ENCODE measurements at places on chromosomes 16 and 17.

DNA sequence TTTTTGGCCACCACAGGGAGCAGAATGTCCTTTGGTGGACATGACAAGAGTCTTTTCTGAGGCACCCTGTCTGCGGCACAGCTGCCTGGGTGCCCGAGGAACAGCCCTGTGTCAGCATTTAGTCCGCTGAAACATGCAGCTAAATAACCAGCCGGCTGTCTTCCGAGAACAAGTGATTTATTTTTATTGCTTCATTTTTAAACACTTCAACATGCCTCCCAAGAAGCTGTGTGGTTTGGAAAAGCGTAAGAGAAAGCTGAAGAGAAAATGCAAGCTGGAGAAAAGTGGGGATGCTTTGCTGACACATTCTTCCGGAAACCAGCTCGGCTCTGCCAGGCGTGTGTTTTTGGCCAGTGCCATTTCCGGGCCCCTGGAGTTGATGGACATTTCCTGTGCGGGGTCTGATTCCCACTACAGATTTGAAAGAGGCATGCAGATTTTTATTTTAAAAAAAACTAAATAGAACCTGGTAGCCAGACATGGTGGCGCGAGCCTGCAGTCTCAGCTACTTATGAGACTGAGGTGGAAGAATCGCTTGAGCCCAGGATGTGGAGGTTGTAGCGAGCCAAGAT is 94.7 kb downstream of the SEC14L1 start:
- H3K36me3 ChIP-seq: no peaks in the 10 kb centered on the region
- no peak overlapping the region for H3K27ac ChIP-seq
- DNase-seq: peak; percentile 41

DNA sequence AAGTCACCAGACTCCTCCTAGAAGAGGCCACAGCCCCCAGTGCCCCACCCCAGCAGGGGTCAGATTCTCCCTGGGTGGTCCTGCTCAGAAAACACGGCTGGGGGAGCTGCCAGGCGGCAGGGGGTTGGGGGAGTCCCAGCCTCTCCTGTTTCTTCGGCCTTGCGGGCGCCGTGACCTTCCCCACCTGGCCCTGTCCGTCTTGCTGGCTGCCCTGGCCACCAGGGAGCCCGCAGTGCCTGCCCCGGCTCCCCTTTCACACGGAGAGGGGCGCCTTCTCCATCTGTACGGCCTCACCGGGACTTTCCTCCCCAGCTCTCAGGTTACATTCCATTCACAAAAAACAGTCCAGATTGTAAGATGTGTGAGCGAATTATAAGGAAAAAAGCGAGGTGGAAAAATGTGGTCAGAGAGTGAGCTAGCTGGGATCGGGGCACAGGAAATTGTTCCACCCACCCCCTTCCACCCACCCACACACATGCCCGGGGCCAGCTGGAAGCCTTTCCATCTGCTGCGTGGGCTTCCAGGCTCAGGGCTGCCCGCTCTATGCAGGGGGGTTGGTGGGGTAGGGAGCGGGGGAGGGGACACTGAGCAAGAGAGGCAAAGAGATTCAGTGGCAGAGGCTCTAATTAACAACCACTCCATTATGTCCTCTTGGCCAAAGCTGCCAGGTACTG is 14.6 kb upstream of the CIBAR2 start:
- no peak overlapping the region for H3K4me3 ChIP-seq
- no peaks in the 10 kb centered on the region for H3K36me3 ChIP-seq
- no peak for DNase-seq
- peaks cover 13% of the 10 kb centered on the region for H3K4me1 ChIP-seq

DNA sequence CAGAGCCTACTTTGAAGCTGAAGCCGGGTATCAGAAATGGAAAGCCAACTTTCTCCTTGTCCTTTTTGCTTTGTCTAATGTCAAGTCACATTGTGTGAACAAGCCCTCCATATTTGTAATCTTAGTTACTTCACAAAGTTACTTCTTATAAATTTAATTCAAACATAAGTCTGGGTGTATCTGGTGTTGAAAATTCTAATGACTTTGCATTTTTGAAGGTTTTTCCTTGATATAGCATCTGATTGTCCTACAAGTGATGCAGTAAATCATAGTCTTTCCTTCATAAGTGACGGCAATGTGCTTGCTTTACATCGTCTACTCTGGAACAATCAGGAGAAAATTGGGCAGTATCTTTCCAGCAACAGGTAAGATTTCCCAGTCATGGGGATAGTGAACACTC is 36.9 kb downstream of the OMG start:
- no peaks in the 10 kb centered on the region for H3K27me3 ChIP-seq
- no peak overlapping the region for H3K27ac ChIP-seq
- H3K4me3 ChIP-seq: no peak overlapping the region
- peaks cover 2% of the 10 kb centered on the region for H3K4me1 ChIP-seq
- DNase-seq: no peak
- H3K36me3 ChIP-seq: no peaks in the 10 kb centered on the region

DNA sequence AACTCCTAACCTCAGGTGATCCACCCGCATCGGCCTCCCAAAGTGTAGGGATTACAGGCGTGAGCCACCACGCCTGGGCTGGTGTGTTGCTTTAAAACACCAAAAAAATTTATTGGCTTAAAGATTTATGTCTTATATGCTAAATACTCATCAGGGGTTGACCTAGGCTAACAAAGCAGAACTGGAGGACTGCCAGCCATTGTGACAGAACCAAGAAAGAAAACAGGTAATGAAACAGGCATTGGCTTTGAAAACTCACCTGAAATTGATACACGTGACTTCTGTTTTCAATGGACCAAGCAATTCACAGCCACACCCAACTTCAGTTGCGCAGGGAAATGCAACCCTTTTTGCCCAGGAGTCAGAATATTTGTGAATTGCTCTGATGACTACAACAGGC is 4.9 kb upstream of the PHAF1 start:
- no peak overlapping the region for H3K27ac ChIP-seq
- H3K36me3 ChIP-seq: no peaks in the 10 kb centered on the region
- DNase-seq: peak; percentile 16
- H3K27me3 ChIP-seq: no peaks in the 10 kb centered on the region
- peaks cover 7% of the 10 kb centered on the region for H3K4me1 ChIP-seq

- no peak overlapping the region for H3K27ac ChIP-seq
- H3K36me3 ChIP-seq: no peaks in the 10 kb centered on the region
- no peak overlapping the region for H3K4me3 ChIP-seq
These were observed 38.4 kb downstream of the SRCIN1 start for GRCh38 chr17:38567350-38567749.

DNA sequence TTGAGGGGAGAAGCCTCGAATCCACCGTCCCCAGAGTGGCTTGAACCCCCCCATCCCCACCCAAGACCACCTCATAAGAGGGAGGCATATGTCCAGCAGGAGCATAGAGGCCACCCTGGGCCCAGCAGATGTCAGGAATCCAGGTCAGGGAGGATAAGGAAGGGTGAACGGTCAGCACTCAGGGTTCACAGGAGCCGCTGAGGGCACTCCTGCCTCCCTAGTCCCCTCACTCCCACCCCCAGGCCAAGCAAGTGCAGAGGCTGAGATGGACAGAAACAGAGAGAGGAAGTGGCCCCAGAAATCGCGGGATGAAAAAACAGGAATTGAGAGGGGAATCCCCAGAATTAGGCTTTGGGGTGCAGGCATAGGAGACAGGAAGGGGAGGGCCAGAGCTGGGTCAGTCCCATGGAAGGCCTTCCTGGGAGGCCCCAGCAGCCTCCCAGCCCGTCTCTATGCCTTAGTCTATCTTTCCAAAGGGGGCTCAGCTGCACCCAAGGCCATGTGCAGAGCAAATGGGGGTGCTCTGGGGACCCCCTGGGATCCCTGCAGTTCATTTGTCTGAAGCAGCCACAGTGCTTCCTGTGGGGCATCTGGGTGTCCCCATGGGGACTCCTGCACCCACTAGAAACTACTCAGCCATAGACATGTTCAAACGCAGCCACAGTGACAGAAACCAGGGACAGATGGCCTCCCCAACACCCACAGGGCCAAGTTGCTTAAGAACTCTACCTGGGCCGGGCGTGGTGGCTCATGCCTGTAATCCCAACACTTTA is 1.7 kb downstream of the CMTM3 start:
- peaks cover 6% of the 10 kb centered on the region for H3K4me1 ChIP-seq
- peaks cover 11% of the 10 kb centered on the region for H3K27me3 ChIP-seq
- peak overlapping the region; percentile 46 for H3K4me3 ChIP-seq

DNA sequence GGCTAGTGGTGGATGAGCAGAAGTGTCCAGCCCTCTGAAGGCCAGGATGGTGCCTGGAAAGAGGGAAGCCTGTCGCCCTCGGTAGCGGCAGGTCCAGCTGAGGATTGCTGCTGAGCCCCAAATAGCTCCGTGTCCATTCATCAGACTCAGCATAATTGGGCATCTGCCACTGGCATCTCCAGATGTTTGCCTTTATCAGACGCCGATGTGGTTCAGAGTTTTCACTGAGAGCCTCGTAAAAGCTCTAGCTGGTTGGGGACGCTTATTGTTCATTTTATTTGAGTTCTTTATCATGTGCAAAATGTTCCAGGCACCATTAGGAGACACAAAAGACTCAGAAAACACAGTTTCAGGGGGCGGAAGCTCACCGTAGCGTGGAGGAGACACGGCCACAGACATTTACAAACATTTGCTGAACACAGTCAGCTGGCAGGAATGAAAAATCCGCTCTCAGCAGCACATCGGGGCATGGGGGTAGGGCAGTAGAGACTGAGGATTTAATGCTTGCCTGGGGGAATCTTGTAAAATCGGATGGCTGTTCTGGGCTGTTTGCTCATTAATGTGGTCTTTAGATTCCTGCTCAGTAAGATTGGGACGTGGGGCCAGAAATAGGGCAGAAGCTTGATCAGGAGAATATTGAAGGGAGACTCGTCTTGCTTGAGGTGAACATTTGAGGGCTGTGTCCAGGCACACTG is 41.7 kb downstream of the SMPD3 start:
- no peak overlapping the region for H3K4me3 ChIP-seq
- H3K4me1 ChIP-seq: no peaks in the 10 kb centered on the region

GRCh38 chr16:12617401-12617819 is 186.3 kb downstream of the CPPED1 start:
- H3K4me3 ChIP-seq: no peak overlapping the region
- H3K4me1 ChIP-seq: peaks cover 10% of the 10 kb centered on the region
- H3K36me3 ChIP-seq: no peaks in the 10 kb centered on the region
- H3K27me3 ChIP-seq: no peaks in the 10 kb centered on the region
- no peak for DNase-seq

GRCh38 chr16:85871756-85872155 is 27.2 kb upstream of the IRF8 start:
- H3K36me3 ChIP-seq: no peaks in the 10 kb centered on the region
- no peak overlapping the region for H3K4me3 ChIP-seq
- H3K27me3 ChIP-seq: peaks cover 4% of the 10 kb centered on the region
- H3K27ac ChIP-seq: no peak overlapping the region

DNA sequence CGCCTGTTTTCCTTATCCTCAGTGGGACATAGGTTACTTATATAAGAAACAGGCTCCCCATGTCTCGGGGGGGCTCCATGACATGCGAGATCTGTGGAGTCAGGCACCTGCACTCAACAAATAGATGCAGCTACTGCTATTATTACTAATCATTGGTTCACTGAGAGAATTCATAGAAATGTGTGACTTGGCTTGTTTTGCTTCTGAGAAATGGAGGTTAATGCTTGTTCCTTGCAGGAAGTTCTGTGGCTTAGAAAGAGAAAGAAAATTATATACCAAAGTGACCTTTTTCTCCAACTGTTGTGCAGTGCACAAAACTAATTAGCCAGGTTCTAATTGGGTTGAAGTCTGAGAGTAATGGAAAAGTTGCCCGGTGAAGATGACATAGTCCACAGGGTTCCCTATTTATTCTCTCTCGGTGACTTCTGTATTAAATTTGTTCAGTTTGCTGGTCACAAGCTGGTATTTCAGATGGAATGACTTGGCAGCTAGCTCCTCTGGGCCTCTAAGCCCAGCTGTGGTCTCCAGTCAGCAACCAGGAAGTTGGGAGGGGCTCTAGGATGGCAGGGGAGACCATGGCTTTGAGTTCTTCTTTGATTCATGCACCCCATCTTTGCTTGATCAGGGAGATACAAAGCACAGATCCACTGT is 17.6 kb upstream of the MAF start:
- no peak overlapping the region for H3K27ac ChIP-seq
- no peaks in the 10 kb centered on the region for H3K36me3 ChIP-seq
- H3K4me3 ChIP-seq: no peak overlapping the region
- DNase-seq: no peak

DNA sequence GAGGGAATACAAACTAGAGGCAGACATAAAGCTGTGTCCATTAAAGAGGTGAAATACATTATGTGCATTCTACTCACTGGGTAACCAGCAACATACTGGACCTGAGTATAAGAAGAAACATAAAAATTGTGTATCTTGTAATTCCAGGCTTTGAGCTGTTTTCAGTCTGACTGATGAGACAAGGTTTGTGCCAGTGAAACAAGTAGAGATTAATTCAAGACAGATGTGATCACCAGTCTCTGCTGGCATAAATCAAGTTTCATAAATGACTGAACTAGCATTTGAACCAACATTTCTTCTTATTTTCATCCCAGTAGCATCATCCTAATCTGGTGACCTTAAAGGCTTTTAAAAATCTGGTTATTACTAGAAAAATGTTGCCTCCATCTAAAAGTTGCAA is 108.8 kb upstream of the RPL38 start:
- DNase-seq: no peak
- no peak overlapping the region for H3K4me3 ChIP-seq
- no peaks in the 10 kb centered on the region for H3K4me1 ChIP-seq
- H3K36me3 ChIP-seq: no peaks in the 10 kb centered on the region
- H3K27me3 ChIP-seq: peaks cover 3% of the 10 kb centered on the region
- no peak overlapping the region for H3K27ac ChIP-seq

- H3K36me3 ChIP-seq: peaks cover 14% of the 10 kb centered on the region
- DNase-seq: no peak
- H3K27ac ChIP-seq: no peak overlapping the region
- no peaks in the 10 kb centered on the region for H3K27me3 ChIP-seq
- no peak overlapping the region for H3K4me3 ChIP-seq
These were observed 2.2 kb downstream of the RAB26 start for GRCh38 chr16:2150418-2151187.

DNA sequence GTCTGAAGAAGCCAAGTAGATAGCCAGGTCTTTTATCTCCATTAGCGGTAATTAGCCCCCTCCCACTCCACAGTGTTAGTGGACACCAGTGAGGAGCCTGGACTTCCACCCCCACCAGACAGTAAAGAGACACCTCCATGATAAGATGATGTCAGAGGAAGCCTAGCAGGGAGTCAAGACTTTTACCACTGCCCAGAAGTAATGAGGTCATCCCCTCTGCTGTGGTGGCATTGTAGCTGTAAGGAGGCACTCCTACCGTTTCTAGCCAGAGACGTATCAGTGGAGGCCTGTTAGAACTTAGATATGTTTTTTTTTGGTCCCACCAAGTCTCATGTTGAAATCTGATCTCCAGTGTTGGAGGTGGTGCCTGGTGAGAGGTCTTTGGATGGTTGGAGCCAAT is 38.1 kb downstream of the PIK3R5 start:
- no peaks in the 10 kb centered on the region for H3K27me3 ChIP-seq
- no peak for DNase-seq
- H3K36me3 ChIP-seq: no peaks in the 10 kb centered on the region
- no peaks in the 10 kb centered on the region for H3K4me1 ChIP-seq
- H3K27ac ChIP-seq: no peak overlapping the region
- H3K4me3 ChIP-seq: no peak overlapping the region

DNA sequence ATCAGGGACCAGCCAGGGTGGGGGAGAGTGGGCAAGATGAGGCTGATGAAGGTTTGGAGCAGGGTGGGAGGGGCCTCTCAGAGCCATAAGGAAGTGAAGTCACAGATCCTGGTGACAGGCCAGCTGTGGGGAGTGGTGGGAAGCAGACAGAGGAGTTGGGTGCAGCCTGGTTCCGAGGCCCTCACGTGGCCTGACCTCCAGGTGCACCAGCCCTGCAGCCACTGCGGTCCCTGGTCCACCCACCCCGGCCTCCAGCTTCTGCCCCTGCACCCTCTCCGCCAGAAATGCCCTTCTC is 3.9 kb upstream of the ZFPM1 start:
- no peak overlapping the region for H3K27ac ChIP-seq
- no peaks in the 10 kb centered on the region for H3K36me3 ChIP-seq
- H3K27me3 ChIP-seq: peaks cover 3% of the 10 kb centered on the region
- H3K4me3 ChIP-seq: no peak overlapping the region
- peaks cover 14% of the 10 kb centered on the region for H3K4me1 ChIP-seq
